ENCODE measurements at places on chromosomes 3 and 15.

GRCh38 chr15:68815598-68815997, 5.1 kb downstream of the ANP32A start:
- DNase-seq = no peak

DNA sequence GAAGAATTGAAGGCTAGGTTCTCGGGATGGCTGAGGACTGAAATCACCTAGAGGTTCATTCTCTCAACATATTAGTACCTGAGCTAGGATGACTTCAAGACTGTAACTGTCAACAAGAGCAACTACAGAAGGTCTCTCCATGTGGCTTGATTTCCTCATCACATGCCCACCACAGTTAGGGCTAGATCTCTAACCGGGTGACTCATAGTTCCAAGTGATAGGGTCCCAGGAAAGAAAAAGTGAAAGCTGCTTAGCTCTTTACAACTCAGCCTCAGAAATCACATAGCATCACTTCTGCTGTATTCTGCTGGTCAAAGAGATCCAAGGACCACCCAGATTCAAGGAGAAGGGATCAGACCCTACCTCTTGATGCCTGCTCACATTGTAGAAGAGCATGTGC, 165.4 kb upstream of the AGTR1 start:
- no peak for DNase-seq

DNA sequence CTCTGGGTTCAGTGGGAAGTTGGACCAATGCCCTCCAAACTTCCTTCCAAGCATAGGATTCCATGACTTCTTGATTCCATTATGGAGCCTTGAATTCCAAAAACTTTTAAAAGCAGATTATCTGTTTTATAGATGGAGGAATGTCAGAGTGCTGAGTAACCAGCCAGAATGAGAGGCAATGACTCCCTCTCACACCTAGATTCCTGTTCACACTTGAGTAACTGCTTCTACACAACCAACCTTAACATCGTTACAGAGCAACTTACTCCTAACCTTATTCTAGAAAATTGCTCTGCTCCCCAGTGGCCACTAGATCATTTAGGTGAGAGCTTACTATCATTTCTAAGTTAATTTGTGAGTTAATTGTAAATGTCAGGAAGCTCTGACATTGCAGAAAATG, 24.2 kb upstream of the NR2F2 start:
- no peak for DNase-seq

- DNase-seq = no peak
Measured at GRCh38 chr3:177618873-177619733, 421.8 kb upstream of the TBL1XR1 start.

GRCh38 chr3:7309641-7310102, 448.8 kb downstream of the GRM7 start:
- DNase-seq = no peak

DNA sequence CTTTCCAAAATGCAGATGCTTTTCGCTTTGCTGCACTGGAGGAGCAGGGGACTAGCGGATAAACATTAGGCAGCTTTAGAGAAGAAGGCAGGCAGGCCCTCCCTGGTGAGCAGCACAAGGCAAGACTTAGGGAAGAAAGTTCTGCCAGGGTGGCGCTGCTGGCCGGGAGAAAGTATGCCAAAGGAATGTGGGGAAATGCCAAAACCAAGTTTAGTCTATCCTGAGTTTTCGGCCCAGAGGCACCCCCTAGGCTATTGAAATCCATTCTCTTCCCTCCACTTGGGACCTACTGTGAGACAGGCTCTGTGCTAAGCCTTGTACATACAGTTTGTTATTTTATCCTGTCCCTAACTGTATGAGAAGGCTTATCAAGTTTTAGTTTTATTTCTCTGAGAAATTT, 9.2 kb downstream of the SHC4 start:
- no peak for DNase-seq

DNA sequence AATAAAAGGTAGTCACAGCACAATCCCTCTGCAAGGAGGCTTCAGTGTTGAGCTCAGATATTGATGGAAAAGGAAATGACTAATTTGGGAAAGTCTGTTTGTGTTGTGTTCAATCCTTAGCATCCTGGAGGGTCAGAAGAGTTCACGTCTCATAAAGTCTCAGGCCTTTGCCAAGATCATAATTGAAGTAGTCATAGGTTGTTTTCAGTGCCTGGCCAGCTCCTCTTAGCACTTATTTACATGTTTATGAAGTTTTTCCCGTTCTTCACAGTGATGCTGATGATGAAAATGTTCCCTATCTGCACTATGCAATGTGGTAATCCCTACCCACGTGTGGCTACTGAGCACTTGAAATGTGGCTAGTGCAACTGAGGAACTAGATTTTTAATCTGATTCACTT, 61.6 kb upstream of the TGFBR2 start:
- DNase-seq = no peak

GRCh38 chr3:172285844-172286243, 162.4 kb downstream of the GHSR start:
- DNase-seq = no peak

DNA sequence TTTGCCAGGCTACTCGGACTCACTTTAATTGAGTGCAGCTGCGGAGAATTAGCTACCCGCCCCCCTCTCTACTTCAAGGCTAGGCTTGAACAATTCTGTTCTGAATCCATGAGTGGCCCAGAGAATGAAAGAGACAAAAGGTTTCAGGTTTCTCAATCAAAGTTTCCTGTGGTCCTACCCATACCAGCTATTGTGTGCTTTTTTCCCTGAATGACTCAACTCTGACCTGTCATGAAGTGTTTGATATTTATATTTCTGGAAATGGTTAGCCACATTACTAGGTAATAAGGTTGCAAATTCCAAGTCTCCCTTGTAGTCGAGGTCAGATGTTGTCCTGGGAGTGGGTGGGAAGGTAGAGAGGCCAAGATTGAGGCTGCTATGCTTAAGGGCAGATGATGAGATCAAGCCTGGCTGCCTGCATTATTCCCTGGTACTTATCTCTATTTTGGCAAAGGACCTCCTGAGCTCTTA, 392.7 kb upstream of the TBL1XR1 start:
- no peak for DNase-seq

- DNase-seq = no peak
Measured at GRCh38 chr3:176293276-176293675, 904.0 kb downstream of the TBL1XR1 start.

DNA sequence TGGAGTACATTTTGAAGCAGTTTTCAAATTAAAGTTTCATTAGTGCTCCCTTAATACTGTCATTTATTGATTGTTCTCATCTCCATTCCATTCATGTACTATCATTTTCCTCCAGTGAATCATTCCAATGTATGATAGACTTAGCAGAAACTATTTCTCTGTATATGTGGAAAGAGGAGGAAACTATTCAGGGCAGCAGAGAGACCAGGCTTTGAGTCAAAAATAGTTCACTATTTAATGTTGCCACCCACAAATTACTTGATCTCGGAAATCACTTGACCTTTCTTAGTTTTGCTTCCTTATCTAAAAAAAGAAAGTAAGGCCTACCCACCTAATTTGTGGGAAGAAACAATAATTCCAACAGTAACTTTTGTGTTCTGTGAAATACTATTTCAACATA, 610.5 kb upstream of the ZNF385D start:
- DNase-seq = no peak

GRCh38 chr3:58077596-58078285, 69.5 kb downstream of the FLNB start:
- no peak for DNase-seq

GRCh38 chr3:76651784-76652183, 388.1 kb upstream of the ROBO2 start:
- no peak for DNase-seq
